ENCODE measurements at places on chromosomes 12 and 14.
A peak's percentile ranks its signal among the peaks of the same experiment; 100 is the strongest.

GRCh38 chr14:88818018-88818417, 6.4 kb upstream of the TTC8 start:
- DNase-seq = no peak

DNA sequence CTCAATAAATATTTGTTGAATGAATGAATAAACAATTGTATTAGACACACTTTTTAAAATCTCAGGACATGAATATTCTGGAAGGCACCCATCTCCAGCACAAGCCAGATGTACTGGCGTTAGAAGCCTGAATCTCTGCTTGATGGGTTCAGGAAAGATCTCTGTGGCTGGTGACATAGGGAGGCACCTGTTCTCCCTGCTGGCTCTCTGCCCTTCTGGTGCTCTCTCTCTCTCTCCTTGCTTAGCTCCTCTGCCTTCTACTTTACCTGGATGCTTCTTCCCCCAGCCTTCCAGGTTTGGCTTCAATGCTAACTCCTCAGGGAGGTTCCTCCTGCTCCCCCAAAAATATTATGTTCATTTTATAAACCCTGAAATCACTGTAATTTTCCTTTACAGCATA, 1.5 kb downstream of the CYP46A1 start:
- DNase-seq = no peak

- no peak for DNase-seq
Measured at GRCh38 chr12:107196681-107197080, 103.3 kb upstream of the CRY1 start.

DNA sequence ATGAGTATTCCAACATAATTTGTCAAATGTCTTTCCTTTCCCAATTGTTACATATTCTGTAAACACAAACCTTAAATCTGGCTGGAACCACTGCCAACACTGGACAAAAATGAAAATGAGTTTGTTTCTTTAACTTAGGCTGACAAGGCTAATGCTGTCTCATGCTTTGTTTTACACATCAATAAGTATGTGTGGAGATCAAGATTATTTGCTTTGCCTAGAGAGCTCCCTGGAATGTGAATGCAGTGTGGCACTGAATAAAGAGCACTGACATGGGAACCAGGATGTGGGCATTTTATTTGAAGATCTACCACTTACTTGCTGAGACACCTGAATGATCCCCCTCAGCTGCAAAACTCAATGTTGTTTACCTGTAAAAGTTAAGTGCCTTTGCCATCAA, 61.7 kb downstream of the RALGAPA1 start:
- no peak for DNase-seq

DNA sequence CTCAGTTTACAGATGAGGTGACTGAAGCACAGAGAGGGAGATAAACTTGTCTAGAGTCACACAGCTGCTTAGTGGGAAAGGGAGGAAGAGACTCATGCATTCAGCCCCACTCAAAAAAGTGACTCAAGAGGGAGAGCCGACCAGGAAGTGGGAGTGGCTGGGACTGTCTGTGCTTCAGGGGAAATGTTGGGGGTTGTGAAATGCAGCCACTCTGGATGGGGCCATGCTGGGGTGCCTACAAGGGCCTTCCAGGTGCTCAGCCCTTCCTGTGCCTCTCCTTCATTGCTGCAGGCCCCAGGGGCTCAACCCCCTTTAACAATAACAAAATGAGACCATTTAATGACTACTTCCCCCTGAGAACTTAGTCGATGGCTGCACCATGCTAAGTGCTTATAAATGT, 41.8 kb downstream of the CACNA1C start:
- no peak for DNase-seq

- no peak for DNase-seq
Measured at GRCh38 chr12:124938587-124938986, 24.1 kb upstream of the UBC start.

GRCh38 chr12:114686426-114686772, 2.4 kb upstream of the TBX3 start:
- DNase-seq = no peak

DNA sequence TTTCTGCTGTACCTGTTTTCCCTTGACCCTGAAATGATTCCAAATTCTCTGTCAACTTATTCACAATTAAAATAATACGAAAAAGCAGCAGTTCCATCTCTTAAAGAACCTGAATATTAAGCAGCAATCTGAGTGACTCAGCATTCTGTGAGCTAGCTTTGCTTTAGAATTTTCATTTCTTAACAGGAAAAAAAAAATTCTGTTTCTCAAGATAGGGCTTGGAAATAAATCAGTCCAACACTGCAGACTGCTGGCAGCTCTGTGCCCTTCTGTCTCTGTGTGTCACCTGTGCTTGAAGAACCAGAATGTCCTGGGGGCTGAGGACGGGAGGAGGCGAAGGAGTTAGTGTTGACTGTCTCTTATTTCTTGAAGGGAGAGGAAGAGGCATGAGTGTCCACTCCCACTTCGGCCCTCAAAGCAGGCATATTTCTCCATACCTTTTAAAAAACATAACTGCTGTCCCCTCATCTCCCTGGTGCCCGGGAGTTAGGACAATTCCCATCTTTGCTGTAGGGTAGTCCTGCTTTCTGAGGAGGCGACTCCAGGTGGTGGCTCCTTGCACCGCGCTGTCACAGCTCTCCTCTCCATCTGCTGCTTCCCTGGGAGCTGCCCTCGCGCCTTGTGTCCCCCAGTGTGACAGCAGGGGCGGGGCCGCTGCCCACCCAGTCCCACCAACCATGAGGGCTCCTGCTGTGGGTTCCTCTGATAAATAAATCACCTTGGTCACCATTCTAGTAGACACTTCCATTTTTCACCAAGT, 203.1 kb downstream of the CALM1 start:
- DNase-seq = no peak

- peak; percentile 9 for DNase-seq
Measured at GRCh38 chr12:65742018-65743010, 82.0 kb upstream of the HMGA2 start.
